ENCODE measurements at places on chromosomes 6 and 20.

DNA sequence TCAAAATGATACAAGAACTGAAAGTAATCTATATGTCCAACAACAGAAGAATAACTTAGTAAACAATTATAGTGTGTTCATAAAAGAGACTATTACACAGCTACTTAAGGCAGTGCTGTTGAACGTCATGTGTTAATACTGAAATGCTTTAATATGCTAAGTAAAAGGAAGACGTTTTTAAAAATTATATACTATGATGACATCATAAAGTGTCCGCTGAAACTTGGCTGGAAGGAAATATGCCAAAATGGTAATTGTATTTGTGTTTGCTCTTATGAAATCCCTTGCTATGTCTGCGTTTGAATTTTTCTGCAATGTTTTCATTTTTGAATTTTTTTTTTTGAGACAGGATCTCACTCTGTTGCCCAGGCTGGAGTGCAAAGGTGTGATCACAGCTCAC lies 679.3 kb downstream of the DHX35 start:
- DNase-seq, result no peak

DNA sequence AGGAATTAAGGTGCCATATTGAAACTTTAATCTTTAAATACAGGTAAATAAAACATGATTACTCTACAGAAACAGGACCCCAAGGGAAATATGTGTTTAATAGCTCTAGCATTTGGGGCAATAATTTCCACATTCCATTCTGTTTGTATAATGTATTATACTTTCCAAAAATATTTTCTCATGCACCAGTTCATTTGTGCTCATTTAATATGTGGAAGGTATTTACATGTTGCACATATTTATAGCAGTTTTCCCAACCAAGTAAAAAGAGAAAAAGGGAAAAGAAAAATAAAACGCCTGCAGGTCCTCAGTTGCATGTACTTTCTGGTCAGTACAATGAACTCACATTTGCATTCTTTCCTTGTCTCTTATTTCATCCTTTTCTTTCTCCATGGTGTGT lies 129.5 kb upstream of the SULF2 start:
- DNase-seq, result no peak

GRCh38 chr6:107689951-107690642 lies 134.0 kb downstream of the SCML4 start:
- DNase-seq, result no peak

DNA sequence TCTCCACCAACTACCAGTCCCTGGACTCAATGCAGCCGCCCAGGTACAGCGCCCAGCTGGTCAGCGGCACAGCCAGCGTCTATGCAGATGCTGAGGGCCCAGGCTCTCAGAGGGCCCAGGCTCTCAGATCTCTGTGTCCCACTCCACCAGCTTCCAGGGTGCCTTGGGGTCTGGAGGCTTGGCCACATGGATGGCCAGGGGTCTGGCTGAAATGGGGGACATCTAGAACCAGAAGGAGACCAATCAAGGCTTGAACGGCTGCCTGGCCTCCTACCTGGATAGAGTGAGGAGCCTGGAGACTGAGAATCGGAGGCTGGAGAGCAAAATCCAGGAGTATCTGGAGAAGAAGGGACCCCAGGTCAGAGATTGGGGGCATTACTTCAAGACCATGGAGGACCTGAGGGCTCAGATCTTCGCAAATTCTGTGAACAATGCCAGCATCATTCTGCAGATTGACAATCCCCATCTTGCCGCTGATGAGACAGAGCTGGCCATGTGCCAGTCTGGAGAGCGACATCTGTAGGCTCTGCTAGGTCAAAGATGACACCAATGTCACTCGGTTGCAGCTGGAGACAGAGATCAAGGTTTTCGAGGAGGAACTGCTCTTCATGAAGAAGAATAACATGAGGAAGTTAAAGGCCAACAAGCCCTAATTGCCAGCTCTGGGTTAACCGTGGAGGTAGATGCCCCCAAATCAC lies 44.1 kb upstream of the GRM4 start:
- no peak for DNase-seq

DNA sequence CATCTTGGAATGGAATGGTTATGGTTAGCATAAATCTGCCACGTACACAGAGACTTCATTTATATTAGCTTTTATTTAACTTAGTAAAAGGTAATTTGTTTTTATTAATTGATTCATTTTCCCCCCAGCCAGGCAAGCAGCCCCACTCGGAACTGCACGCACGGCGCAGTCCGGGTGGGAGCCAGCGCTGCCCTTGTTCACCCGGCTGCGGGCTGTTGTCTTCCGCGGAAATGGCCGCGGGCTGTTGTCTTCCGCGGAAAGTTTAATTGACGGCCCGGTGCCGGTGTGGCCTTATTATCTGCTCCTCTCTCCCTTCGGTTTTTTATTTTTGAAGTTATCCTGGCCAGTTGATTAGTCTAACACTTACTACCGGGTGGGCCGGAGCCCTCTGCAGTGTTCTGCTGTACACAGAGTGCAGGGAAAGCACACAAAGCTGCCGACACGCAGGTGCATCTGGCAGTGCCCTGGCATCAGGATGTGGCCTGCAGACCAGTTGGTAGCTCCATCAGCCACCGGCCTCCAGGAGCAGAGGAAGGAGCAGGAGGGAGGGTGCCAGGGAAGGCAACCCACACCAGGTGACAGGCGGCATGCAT lies 270.5 kb downstream of the CDH4 start:
- no peak for DNase-seq

Data from liver (tissue), 10 donors.